ENCODE measurements at places on chromosomes 13 and 19. TPM values are rescaled to one million over a fixed set of nuclear protein-coding genes. Genes with fewer than 3 reads are reported as not detected.

ZNF99 gene
- not detected for polyA plus RNA-seq

CGB1 gene
- polyA plus RNA-seq: not detected

CD22 gene
- 0.14 TPM for polyA plus RNA-seq

NLRP9 gene
- polyA plus RNA-seq: not detected

EFNB2 gene
- 9.2 TPM for polyA plus RNA-seq

ZNF222 gene
- polyA plus RNA-seq: 4.0 TPM

MCOLN1 gene
- polyA plus RNA-seq: 28.6 TPM

PSG4 gene
- polyA plus RNA-seq: not detected

CAMSAP3 gene
- polyA plus RNA-seq: 0.03 TPM

- DNase-seq: no peak
These were observed 7.2 kb upstream of the CEACAM8 start for GRCh38 chr19:42601811-42602443.

DNA sequence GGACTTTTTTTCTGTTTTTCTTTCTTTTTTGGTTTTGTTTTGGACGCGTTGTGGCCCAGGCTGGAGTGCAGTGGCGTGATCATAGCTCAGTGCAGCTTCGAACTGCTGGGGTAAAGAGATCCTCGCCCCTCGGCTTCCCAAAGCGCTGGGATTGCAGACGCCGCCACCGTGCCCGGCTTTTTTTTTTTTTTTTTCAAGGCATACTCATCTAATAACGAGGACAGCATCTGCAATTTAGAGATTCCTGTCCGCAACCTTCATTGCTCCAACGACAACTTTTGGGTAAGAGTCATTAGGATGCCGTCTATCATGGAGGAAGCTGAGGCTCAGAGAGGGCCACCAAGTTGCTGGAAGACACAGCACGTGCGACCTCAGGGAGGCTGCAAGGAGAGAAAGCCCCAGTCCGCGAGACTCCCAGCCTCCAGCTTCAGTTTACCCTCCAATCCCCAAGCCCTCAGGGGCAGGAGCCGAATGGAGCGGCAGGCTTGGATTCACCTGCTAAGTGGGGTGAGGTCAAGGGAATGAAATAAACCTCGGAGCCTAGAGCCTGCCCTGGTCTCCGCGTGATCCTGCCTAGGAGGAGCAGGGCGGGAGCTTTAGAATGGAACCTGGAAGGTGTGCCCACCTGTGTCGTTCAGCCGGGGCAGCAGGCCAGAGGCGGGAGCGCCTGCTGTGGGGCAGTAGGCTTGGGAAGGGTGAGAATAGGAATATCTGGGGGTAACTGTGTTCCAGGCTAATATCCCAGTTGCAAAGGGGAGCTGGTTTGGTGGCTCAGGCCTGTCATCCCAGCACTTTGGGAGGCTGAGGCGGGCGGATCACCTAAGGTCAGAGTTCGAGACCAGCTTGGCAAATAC is 676 bp upstream of the POLRMT start:
- no peak for DNase-seq

GRCh38 chr19:8490873-8491272 is 11.6 kb downstream of the PRAM1 start:
- no peak for DNase-seq

- no peak for DNase-seq
These were observed 93.4 kb upstream of the MCF2L start for GRCh38 chr13:112875627-112876026.

DNA sequence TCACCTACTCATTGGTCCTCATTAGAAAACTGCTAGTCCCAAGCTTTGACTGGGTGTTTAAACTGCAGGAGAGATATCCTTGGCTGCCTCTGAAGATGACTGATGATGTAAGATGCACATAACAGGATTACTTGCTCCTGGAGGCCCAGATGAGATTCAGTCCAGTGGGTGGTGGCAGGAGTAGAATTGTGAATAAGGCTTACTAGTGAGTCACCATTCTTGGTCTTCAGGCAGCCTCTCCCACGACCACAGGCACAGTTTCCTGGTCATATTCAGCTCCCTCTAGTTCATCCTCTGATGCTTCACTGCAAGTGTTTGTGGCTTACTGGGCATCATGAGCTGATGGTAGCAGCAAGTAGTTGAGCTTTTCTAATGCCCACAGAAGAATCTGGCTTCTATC is 12.1 kb downstream of the SERTM1 start:
- DNase-seq: no peak

GRCh38 chr19:18499055-18499775 is 22.7 kb downstream of the ELL start:
- no peak for DNase-seq

DNA sequence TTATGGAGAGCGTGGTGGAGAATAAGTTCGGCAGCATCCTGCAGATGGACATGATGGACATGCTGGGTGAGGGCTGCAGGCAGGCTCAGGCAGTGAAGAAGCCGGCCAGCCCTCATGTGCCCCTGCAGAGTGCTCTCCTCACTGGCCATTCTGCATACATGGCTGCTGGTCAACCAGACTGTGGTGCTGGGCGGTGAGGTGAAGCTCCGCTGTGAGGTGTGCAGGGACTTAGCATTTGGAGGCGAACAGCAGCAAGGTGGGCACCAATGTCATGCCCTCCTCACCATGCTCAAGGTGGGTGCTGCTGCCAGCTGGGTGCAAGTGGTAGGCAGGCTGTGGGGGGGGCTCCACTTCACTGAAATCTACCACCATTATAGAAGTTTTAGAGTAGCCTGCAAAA is 5.7 kb upstream of the ZNF492 start:
- DNase-seq: no peak

DNA sequence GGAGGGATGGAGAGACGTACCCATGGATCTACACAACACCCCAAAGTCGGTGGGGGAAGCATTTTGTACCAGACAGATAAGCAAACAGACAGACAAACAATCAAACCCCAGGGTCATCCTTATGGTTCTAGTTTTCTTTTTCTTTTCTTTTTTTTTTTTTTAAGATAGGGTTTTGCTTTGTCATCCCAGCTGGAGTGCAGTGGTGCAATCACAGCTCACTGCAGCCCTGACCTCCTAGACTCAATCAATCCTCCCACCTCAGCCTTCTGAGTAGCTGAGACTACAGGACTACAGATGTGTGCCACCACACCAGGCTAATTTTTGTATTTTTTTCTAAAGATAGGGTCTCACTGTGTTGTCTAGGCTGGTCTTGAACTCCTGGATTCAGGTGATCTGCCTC is 17.9 kb upstream of the FBL start:
- no peak for DNase-seq

- DNase-seq: no peak
These were observed 3.3 kb upstream of the ICAM4 start for GRCh38 chr19:10283301-10284064.

- no peak for DNase-seq
These were observed 2678.4 kb downstream of the PCDH9 start for GRCh38 chr13:64551755-64552154.

- no peak for DNase-seq
These were observed 47.8 kb downstream of the PEPD start for GRCh38 chr19:33473653-33474305.

DNA sequence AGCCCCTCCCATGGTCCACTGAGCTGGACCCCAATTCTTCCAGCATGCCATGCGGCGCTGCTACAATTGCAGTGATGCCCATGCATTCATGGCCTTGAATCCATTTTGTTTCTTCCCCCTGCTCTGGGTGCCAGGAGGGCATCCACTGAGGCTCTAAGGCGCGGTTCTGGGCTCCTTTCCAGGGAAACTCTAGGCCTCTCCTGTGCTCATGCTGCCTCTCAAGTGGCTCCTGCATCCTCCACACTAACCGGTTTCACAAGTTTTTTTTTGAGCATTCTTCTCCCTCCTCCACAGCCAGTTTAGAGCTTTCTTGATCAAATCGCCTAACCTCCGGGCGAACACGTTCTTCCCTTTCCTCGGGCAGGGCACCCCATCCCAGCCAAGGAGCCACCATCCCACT is 69.1 kb upstream of the FLT1 start:
- no peak for DNase-seq

DNA sequence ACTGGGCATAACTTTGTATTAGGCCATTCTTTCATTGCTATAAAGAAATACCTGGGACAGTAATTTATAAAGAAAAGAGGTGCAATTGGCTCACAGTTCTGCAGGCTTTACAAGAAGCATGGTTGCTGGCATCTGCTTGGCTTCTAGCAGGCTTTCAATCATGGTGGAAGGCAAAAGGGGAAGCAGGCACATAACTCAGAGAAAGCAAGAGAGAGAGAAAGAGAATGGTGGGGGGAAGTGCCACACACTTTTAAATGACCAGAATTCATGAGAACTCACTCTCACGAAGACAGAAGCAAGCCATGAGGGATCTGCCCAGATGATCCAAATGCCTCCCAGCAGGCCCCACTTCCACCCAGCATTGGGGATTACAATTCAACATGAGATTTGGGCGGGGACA is 179.7 kb downstream of the SPRY2 start:
- no peak for DNase-seq

GRCh38 chr19:54364775-54365257 is at the start of gene LAIR1:
Gene LAIR1 (minus strand): TSS chr19:54364931. CDS start chr19:54364804, 127 bp downstream.
- peak; percentile 61 for DNase-seq

GRCh38 chr19:45173816-45174215 is 4.2 kb downstream of the TRAPPC6A start:
- DNase-seq: no peak

- DNase-seq: no peak
These were observed 87.9 kb downstream of the LRCH1 start for GRCh38 chr13:46640843-46641242.

- DNase-seq: peak; percentile 68
These were observed 22.5 kb downstream of the LGALS16 start for GRCh38 chr19:39677961-39678889.

DNA sequence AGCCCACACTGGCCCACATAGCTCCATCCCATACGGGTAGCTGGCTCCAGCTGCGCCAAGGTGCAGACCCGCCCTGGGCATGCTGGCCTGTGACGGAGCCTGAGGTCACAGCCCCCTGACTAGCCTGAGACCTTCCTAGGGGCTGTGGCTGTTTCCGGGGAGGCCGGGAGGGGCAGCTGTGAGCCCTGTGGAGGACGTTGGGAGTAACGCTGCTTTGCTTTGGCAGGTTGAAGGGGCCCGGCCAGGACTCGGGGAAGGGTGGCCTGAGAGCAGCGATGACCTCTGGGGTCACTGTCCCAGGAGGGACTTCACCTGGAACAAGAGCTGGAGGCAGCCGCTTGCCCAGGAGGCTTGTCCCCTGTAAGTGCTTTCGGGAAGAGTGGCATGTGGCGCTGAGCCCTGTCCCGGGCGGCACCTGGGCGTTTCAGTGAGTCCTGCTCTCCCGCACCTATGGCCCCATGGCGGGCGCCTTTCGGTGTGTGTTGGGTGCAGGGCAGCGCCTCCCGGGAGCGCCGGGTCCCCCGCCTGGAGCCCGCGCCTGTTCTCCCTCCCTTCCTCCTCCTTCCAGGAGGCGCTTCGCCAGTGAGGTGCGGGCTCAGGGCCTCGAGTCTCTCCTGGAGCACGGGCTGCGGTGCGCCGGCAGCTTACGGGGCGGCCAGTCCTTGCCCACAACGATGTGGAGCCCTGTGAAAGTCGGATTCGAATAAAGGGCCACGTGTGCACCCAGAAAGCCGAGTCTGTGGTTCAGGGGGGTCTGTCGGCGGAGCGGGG is 1.1 kb upstream of the FAM174C start:
- DNase-seq: peak; percentile 65

GRCh38 chr19:39953915-39954314 is 17.1 kb upstream of the PSMC4 start:
- no peak for DNase-seq

DNA sequence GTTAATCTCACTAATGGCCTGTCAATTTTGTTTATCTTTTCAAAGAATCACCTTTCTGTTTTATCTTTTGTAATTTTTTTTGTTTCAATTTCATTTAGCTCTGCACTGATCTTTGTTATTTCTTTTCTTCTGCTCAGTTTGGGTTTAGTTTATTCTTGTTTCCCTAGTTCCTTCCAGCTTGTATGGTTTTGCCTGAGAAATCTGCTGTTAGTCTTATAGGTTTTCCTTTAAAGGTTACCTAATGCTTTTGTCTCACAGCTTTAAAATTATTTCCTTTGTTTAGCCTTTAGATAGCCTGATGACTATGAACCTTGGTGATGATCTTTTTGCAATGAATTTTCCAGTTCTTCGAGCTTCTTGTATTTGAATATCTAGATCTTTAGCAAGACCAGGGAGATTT is 1869.8 kb upstream of the PCDH20 start:
- DNase-seq: no peak

DNA sequence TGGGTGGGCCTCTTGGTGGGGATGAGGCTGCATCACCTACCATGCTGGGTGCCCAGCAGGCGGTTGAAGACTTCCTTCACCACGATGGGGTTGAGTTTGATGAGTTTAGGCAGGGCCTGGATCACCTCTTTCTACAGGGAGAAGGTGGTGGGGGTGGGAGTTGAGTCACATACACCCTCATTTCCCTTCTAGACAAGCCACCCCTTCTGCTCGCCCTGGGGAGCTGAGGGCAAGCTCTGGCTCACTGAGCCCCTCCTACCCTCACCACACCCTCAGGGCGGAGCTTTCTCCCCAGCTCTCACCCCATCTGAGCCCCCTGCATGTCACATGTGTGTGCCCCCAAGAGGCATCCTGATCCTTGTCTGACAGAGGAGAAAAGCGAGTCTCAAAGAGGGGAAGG is 7.6 kb upstream of the RSPH6A start:
- no peak for DNase-seq

DNA sequence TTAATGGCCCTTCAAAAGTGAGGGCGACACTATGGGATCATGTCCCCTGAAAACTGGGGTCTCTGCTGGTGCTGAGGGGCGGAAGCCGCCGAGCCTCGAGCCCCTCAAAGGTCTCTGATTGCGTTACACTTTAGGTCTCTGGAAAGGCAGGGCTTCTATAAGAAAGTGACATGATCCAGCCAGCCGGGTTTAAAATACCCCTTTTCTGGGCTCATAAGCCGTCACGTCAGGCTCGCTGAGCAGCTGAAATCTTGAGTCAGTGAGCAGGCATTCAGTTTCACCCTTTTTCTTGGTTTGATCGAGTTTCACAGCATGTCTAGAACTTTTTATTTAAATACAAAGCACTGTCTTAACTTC is 600 bp upstream of the HMGB1 start:
- no peak for DNase-seq

DNA sequence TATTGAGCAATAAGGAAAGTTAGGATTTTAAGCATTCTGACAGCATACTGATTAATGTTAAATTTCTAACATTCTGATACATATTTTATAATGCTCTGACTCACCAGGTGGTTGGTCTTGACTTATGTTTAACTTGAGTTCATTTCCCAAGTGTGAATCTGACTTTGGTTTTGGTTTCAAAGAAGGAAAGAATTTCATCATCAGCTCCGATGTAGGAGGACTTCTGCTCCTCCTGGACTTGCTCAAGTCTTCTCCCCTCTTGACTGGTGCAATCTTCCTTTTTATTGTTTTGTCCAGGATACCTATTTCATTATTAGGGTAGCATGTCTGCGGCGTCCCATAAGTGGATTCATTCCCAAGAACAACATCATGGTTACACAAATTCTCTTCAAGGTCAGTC is 141.3 kb downstream of the RNF17 start:
- no peak for DNase-seq

DNA sequence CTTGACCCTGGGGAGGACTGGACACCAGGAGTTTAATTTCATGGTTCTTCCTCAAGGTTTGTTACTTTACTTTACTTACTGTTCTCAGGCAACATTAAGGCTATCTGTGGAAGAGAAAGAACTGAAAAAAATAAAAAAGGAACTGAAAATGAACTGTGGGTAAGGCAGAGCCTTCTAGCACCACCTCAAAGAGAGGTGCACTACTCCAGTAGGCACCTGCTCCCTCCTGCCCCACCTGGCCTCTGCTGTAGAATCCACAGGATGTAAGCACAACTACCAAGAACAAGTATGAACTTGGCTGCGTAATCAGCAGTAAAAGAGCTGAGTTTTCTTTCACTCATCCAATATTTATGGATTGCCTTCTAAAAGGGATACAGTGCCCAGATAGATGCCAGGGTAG is 12.2 kb downstream of the ZNF112 start:
- no peak for DNase-seq

GRCh38 chr13:114108141-114108761 is 24.2 kb downstream of the RASA3 start:
- peak; percentile 6 for DNase-seq

Data from psoas muscle (tissue), 8 donors.